ENCODE measurements at places on chromosomes 4 and X.

- H3K4me3 ChIP-seq: no peak overlapping the region
- no peaks in the 10 kb centered on the region for H3K27me3 ChIP-seq
- H3K4me1 ChIP-seq: no peaks in the 10 kb centered on the region
- DNase-seq: no peak
- H3K36me3 ChIP-seq: no peaks in the 10 kb centered on the region
Measured at GRCh38 chrX:10900585-10901289, 210.4 kb upstream of the HCCS start.

- H3K27ac ChIP-seq: no peak overlapping the region
- no peak for DNase-seq
- H3K27me3 ChIP-seq: no peaks in the 10 kb centered on the region
Measured at GRCh38 chrX:18935893-18936292, 48.0 kb downstream of the PHKA2 start.

DNA sequence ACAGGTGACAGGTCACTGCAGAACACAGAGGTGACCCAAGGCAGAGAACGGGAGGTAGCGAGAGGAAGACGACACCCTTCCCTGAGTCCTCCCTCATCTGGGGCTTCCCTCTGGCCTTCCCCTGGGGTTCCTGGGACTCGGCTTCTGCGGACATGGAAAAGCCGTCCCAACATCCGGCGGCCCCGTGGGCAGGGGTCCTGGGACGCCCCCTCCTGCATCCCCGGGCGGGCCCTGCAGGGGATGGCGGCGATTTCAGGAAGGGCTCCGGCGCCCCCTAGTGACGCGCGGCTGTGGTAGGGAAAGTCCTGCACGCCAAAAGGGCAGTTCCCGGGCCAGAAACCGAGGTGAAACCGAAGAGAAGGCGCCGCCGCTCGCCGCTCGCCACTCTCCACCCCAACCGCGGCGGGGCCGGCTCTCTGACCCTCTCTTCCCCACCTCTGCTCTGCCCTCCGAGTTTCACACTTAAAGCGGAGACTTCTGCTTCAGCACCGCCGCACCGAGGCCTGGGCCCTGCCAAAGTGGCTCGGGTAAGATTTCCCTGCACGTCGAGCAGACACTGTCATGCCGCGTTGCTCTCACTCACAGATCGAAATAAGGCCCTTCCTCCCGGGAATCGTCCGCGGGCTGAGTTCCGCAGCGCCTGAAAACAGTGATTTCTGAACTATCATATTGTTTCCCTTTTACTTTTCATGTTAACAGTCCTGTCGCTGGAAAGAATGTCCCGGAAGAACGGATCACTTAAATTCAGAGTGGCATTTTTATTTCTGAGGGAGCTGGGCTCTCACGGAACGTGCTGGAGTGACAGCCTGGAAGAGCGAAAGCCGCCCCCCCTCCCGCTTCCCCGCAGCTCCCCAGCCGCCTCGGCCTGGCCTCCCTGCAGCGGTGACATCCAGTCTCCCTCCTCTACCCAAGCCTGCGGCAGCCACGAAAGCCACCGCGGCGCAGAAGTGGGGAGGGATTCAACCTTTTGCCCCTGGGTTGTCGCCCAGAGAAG is 110.6 kb downstream of the DCTD start:
- H3K27ac ChIP-seq: peak overlapping the region; percentile 49
- H3K4me1 ChIP-seq: peaks cover 3% of the 10 kb centered on the region
- no peaks in the 10 kb centered on the region for H3K27me3 ChIP-seq
- no peaks in the 10 kb centered on the region for H3K36me3 ChIP-seq

- H3K27ac ChIP-seq: no peak overlapping the region
- no peak overlapping the region for H3K4me3 ChIP-seq
- H3K4me1 ChIP-seq: no peaks in the 10 kb centered on the region
- H3K36me3 ChIP-seq: no peaks in the 10 kb centered on the region
- no peaks in the 10 kb centered on the region for H3K27me3 ChIP-seq
Measured at GRCh38 chr4:115076691-115077090, 36.7 kb downstream of the NDST4 start.

- no peaks in the 10 kb centered on the region for H3K36me3 ChIP-seq
- no peak for DNase-seq
- H3K4me3 ChIP-seq: no peak overlapping the region
- no peak overlapping the region for H3K27ac ChIP-seq
- no peaks in the 10 kb centered on the region for H3K27me3 ChIP-seq
- H3K4me1 ChIP-seq: peaks cover 20% of the 10 kb centered on the region
Measured at GRCh38 chr4:89108091-89108490, 3.2 kb upstream of the TIGD2 start.

GRCh38 chr4:66766557-66766956 is 778.7 kb downstream of the CENPC start:
- no peak overlapping the region for H3K4me3 ChIP-seq
- no peaks in the 10 kb centered on the region for H3K4me1 ChIP-seq
- H3K36me3 ChIP-seq: no peaks in the 10 kb centered on the region
- H3K27me3 ChIP-seq: no peaks in the 10 kb centered on the region
- no peak overlapping the region for H3K27ac ChIP-seq
